ENCODE measurements at places on chromosomes 7 and 10.
A peak's percentile ranks its signal among the peaks of the same experiment; 100 is the strongest.

GRCh38 chr10:11522821-11523245 is 88.6 kb downstream of the USP6NL start:
- no peak for DNase-seq

DNA sequence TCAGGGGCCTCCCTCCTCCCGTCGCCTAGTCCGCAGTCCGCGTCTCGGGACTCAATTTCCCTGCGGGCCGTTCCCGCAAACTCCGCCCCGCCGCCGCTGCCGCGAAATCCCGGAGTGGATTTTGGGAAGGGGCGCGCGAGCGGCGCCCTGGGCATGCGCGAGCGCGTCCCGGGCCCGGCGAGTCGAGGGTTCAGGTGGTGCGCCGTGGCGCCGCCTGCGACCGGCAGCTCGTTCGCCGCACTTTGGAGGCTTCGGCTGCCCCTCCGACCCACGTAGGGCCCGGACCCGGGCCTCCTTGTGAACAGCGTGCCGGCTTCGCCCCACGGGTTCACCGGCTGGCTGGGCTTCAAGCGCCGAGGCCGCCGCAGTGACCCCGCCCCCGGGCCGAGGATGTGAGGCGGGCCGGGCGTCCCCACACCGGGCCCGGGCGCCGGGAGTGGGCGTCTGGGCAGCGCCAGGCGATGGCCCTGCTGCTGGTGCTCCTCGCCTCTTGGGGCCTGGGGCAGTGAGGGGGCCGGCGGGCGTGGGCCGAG is at the start of gene PLEKHA8:
PLEKHA8 (plus strand) TSS at position 197 of the 533 bp plus-strand sequence. CDS start 351 bp downstream, outside the sequence.
- DNase-seq = peak; percentile 84

GRCh38 chr10:92110039-92110794 is 180.7 kb downstream of the CPEB3 start:
- no peak for DNase-seq

- DNase-seq = no peak
These were observed 100.3 kb upstream of the BTBD16 start for GRCh38 chr10:122170802-122171201.

DNA sequence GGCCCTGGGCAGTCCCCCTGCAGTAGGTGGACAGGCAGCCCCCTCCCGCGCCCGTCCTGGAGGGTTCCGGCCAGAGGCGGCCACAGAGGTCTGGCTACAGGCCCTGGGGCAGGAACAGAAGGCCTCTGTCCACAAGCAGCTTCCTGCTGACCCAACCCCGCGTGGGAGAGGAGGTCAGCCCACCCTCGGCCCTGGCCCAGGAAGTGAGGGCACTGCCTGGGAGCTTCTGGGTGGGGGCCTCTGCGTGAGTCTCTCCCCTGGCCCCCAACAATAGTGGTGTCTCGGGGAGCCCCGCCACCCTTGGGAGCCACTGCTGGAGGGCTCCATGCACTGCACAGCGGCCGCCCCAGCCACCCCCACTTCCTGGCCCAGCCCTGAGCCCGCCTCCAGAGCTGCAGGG is 4.7 kb downstream of the MICALL2 start:
- DNase-seq = no peak

- DNase-seq = no peak
These were observed 276.2 kb upstream of the SEMA3C start for GRCh38 chr7:81195033-81195432.

- DNase-seq = no peak
These were observed 45.3 kb upstream of the ZMIZ1 start for GRCh38 chr10:79023240-79024162.

GRCh38 chr10:79056736-79057391 is 11.9 kb upstream of the ZMIZ1 start:
- no peak for DNase-seq

DNA sequence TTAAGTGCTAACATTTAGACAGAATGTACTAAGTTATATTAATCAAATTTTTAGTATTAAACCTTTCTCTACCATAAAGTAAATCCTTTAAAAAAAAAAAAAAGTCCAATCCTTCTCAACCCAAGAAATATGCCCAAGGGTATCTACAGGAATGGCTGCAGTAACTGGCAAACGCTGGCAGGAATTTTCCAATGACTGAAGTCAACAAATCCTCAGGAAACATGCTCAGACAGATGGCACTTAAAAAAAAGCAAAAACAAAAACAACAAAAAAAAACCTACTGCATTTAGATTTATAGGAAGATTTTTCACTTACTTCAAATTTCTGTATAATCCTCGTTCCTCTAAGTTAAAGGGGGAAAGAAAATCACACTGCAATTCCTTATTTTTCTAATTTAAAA is 666 bp downstream of the SVIL start:
- DNase-seq = no peak

DNA sequence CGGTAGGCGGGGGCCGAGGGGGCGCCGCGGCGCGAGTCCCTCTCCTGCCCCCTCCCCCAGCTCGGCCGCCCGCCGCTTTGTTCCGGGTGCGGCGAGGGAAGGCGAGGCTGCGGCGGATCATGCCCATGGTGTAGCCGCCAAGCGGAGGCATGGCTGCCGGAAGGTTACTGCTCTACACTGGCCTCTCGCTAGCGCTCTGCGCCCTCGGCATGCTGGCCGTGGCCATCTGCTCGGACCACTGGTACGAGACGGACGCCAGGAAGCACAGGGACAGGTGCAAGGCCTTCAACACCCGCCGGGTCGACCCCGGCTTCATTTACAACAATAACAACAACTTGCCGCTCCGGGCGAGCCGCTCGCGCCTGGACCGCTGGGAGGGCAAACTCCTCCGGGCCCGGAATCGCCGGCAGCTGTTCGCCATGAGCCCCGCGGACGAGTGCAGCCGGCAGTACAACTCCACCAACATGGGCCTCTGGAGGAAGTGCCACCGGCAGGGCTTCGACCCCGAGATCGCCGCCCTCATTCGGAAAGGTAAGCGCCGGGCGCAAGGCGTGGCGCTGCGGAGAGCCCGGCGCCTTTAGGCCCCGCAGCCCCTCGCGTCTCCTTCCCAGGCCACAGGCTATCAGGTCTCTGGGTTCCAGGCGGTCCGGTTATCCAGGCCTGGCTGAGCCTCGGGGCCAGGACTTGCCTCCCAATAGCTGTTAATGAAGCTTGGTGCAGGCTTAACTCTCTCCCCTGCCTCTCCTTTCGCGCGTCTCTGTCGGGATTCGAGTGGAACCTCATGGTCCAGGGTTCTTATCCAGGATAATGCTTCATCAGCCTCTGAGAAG is 513 bp downstream of the TMEM178B start:
- no peak for DNase-seq

DNA sequence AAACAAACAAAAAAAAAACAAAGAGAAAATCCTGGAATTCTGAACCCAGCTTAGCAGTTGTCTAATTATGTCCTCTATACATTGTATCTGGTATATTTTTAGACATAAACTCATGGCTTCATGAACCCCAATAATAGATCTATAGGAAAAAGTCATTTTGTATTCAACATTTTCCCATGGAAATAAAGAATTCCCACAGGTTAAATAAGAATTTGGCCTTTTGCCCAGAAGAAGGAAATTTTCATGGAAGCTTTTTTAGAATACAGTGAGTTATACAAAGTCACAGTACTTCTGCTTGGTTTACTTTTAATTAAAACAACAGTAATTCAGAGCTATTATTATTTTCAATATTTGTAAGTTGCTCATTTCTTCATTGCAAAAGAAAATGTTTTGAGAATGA is 2.1 kb upstream of the PRKG1 start:
- no peak for DNase-seq

- no peak for DNase-seq
These were observed 11.2 kb upstream of the PLEKHA1 start for GRCh38 chr10:122363311-122363710.

GRCh38 chr10:120980279-120981255 is 129.4 kb downstream of the WDR11 start:
- no peak for DNase-seq

- DNase-seq = no peak
These were observed 72.0 kb downstream of the SLC37A3 start for GRCh38 chr7:140326116-140326928.

DNA sequence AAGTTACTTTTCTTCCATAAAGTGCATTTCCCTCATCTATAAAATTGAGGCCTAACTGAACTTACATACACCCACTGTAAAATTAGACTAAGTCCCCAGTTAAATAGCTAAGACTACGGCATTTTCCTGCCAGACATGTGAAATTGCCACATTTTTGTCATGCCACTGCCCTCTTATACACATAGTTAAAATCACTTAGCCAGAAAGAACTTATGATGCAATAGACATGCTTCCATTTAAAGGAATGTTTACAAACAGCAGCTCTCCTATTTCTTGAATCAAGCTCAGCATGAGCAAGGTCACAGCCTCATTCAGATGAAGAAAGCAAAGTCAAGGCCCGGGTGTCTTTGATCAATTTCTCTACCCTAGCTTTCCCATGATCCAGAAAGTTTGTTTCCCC is 175.7 kb downstream of the LRRN3 start:
- no peak for DNase-seq

DNA sequence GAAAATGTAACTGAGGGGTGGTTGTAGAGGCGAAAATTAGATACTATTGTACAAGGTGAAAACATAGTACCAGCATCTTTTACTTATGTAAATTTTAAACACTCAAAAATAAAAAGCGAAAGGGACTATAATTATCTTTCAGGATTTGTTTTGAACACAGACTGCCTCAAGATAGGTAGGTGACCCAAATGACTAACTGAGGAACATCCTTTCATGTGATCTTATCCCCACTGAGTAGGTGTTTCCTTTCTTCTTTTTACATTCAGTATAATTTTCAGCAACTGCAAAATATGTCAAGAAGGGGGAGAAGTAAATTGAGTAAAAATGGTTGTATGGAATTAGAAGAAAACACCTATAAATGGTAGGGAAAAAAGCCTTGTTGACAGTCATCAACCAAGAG is 236.7 kb downstream of the PHF14 start:
- no peak for DNase-seq

- no peak for DNase-seq
These were observed 8.8 kb downstream of the DPYSL4 start for GRCh38 chr10:132195366-132196075.

GRCh38 chr10:92849576-92850090 is 1.3 kb downstream of the EXOC6 start:
- no peak for DNase-seq

DNA sequence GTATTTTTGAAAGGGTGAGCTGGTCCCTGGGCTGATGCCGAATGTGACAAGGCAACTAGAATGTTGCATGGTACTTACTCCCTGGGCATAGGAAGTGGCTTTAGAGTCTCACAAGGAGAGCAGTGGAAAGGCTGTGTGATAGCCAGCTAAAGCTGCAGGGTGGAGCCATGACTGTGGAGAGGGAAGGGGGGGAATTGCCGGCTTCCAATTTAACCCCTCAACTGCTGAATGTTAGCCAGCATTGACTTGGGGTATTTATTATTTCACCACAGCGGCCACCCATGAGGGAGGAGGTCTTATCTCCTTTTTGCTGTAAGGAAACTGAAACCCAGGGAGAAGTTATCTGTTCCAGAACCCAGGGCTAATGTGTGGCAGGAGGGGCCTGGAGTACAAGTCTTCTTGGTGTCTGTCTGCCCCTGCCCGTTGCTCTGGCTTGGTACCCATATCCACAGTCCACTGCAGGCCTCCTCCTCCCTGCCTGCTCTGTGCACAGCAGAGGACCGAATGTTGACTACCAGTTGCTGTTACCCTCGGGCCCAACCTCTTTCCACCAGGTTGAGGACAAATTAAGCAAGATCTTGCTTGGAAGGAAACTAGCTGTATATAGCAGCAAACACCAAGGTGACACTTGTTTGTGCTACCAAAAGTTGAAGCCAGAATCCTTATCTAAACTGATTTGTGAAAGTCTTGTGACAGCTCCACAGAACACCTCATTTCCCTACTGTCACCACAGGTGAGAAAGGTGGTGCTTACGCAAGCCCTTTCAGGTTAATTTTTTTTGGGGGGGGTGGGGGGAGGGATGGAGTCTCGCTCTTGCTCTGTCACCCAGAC is 37.6 kb downstream of the WBP1L start:
- DNase-seq = no peak

- no peak for DNase-seq
These were observed 61.5 kb downstream of the HELLS start for GRCh38 chr10:94607111-94607510.

DNA sequence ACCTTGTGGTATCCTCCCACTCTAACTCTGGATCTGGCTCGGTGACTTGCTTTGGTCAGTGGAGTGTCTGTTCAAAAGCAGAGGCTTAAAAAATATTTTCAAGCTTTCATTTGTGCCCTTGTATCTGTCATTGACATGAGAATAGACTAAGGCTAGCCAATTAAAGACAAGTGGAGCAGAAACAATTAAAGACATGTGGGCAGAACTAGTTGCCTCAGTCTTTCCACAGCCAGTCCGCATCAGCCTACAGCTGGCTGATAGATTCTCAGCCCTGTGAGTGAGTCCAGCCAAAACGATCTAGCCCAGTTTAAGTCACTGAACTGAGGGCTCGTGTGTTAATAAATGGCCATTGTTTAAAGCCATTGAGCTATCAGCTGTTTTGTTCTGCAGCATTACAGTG is 185.2 kb upstream of the DGKB start:
- DNase-seq = no peak

DNA sequence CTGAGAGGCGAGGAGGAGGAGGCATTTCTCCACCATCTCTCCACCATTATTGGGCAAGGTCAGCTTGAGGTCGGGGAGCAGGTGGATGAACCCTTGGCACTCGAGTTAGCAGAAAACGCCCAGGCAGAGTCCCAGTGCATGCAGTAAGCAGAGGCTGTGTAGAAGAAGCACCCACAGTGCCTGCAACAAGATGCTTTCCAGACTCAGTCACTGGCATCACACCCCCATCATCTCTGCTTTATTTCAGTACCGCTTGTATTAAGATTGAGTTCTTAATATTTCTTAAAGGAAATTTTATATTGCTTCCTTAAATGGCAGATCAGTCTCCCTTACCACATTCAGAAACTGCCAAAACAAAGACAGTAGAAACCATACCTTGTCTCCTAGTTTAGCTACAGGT is 122.3 kb upstream of the PPIF start:
- DNase-seq = no peak

DNA sequence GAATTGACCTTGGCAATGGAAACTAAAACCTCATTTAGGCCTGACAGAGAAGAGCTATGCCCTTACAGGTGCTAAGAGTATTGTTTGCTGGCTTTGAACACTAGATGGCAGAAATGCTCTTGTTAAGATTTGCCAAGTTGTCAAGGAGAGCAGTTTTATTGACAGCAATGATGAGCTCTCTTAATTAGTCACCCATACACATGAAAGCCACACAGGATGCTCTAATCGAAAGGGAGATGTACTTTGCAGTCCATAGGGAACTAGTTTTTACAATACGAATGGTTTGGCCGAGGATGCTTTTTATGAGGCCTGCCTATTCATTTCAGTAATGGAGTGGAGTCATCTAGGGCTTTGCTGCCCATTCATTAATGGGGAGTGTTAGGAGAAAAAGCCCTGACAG is 45.4 kb upstream of the MBL2 start:
- no peak for DNase-seq
